ENCODE measurements at places on chromosomes 1 and 21.

GRCh38 chr1:93348104-93348728 lies 2.5 kb downstream of the DR1 start:
- DNase-seq = no peak

- no peak for DNase-seq
These were observed 1038.3 kb downstream of the KCNT2 start for GRCh38 chr1:195569934-195570333.

GRCh38 chr1:99429754-99430153 lies 165.5 kb downstream of the PLPPR4 start:
- no peak for DNase-seq

DNA sequence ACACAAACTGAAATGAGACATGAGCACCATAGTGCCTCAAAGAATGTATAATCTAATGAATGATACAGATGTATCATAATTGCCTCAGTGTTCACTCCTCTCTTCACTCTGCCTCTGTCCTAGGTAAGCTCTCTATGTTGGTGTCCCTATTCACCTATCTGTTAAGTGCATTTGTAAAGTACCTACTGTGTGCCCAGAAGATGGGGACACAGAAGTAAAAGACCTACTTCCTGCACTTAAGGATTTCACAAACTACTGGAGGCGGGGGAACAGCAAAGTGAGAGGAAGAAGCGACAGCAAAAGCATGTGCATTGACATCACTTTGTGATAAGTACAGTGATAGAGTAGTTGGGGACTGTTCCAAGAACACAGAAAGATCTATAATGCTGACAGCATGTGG lies 18.1 kb downstream of the RD3 start:
- no peak for DNase-seq

DNA sequence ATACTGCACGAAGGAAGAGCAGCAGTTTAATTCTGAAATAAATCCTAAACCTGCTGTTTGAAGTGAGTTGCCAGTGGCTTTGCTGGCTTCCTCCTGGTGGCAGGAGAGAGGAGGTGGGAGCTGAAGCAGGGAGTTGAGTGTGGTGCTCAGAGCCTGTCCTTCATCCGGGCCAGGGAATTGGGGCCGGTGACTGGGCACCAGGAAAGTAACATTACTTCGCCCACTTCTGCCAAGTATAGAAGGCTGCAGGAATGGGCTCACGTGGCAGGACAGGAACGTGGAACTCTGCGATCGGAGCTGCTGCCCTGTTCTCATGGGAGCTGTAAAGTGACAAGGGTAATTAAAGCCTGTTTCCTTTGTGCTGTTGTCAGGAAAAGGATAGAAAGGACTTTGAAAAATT lies 8.7 kb downstream of the TOR3A start:
- no peak for DNase-seq

DNA sequence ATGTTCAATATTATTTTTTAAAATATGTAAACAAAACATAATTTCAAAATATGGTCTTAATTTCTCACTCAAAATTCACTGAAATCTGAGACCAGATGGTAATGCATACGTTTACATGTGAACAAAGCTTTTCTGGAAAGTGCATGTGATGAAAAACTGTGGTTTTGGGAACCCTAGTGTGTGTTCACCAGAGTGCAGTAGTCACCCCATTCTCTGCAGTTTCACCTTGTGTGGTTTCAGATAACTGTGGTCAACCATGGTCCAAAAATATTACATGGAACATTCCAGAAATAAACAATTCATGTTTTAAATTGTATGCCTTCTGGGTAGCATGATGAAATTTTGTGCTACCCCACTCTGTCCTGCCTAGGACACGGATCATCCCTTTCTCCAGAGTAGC lies 2021.9 kb downstream of the MRPL39 start:
- DNase-seq = no peak

DNA sequence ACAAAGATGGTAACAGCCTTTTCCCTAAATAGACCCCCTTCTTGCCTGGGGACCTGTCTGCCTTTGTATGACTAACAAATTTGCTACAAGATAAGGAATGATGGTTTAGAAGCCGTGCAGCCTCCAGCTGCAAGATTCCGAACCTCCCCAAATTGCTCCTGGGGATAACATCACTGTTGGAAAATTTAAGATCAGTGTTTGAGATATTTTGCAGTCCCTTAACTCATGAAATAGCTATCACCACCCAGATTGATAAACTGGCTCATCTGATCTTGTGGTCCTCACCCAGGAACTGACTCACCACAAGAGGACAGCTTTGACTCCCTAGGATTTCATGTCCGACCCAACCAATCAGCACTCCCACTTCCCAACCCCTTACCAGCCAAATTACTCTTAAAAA lies 254.7 kb downstream of the USH2A start:
- no peak for DNase-seq

GRCh38 chr21:31014891-31015290 lies 23.4 kb downstream of the KRTAP19-8 start:
- DNase-seq = no peak

DNA sequence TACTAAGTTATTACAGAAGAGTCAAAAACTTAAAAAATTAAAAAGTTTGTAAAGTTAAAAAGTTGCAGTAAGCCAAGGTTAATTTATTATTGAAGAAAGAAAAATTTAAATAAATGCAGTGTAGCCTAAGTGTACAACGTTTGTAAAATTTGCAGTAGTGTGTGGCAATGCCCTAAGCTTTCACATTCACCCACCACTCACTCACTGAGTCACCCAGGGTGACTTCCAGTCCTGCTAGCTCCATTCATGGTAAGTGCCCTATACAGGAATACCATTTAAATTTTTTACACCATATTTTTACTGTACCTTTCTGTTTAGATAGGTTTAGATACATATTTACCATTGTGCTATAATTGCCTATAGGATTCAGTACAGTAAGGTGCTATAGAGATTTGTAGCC lies 88.6 kb downstream of the CTH start:
- no peak for DNase-seq

GRCh38 chr1:210905944-210906453 lies 227.9 kb downstream of the KCNH1 start:
- DNase-seq = no peak

DNA sequence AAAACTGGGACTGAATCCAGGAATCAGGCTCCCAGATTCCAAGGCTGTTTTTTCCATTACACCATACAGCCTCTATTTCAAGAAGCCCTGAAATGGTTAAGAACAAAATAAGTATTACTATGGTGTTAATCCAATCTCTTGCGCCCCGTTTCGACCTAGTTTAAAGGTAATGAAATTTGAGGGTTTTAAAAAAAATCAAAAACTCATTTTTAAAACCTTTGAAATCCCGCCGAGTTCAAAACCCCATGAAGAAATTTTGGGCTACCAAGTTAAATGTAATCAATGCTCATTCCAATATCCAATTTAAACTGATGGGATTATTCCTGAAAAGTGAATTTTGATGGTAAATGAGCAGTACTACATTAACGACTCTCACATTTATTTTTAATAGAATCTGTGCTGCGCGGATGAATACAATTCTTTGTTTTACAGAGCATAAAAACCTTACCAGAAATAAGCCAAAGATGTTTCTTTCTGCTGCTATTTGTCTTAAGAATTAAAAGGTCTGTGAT lies 767 bp upstream of the EGLN1 start:
- DNase-seq = no peak

DNA sequence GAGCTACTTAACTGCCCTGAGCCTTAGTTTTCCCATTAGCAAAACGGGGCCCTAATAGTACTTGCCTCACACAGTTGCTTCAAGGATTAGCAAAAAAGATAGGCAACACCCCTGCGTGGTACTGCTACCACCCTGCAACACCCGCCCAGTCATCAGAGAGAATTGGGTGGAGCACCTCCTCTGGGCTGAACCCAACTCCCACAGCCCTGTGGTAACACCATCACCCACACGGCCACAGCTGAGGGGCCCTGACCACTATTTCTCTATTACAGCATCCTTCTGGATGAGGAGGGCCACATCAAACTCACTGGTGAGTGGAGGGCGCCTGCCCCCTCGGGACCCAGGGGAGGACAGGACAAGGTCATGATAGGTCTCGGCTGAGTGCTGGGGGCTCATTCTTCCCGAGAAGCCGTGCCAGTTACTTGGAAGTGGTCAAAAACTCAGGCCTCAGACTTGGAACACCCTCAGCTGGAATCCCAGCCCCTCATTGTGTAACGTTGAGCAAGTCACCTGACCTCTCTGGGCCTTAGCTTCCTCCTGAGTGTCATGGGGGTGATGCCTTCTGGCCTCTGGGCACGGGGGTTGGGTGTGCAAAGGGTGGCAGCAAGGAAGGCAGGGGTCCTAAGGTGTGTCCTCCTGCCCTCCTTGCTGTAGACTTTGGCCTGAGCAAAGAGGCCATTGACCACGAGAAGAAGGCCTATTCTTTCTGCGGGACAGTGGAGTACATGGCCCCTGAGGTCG lies 24.6 kb downstream of the RPS6KA1 start:
- DNase-seq = no peak

All from stimulated activated CD8-positive, alpha-beta memory T cell treated with anti-CD3 and anti-CD28 coated beads, Interleukin-7, amount 100 ng/mL, for 4 hours (primary cell).